ENCODE measurements at places on chromosomes 11 and 22.

DNA sequence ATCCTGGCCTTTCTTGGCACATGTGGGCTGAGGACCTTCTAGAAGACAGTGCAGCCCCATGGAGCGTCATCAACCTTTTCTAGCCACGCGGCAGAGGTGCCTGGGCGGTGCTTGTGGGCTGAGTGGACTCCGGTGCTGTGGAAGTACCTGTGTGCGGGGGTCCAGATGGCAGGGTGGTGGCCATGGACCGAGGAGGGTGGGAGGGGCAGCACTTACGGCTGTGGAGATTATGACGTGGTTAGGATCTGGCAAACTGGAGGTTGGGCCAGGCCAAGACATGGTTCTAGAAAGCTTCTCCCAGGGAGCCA lies 2.0 kb downstream of the TUB start:
- no peak for DNase-seq

- DNase-seq: no peak
Observed at GRCh38 chr11:88301488-88302140, 35.9 kb downstream of the CTSC start.

- no peak for DNase-seq
Observed at GRCh38 chr11:112161012-112161411, 2.9 kb downstream of the IL18 start.

GRCh38 chr11:65159012-65159411 lies 11.0 kb upstream of the SPDYC start:
- no peak for DNase-seq
